ENCODE measurements at places on chromosomes 1 and 21.
A peak's percentile ranks its signal among the peaks of the same experiment; 100 is the strongest.

DNA sequence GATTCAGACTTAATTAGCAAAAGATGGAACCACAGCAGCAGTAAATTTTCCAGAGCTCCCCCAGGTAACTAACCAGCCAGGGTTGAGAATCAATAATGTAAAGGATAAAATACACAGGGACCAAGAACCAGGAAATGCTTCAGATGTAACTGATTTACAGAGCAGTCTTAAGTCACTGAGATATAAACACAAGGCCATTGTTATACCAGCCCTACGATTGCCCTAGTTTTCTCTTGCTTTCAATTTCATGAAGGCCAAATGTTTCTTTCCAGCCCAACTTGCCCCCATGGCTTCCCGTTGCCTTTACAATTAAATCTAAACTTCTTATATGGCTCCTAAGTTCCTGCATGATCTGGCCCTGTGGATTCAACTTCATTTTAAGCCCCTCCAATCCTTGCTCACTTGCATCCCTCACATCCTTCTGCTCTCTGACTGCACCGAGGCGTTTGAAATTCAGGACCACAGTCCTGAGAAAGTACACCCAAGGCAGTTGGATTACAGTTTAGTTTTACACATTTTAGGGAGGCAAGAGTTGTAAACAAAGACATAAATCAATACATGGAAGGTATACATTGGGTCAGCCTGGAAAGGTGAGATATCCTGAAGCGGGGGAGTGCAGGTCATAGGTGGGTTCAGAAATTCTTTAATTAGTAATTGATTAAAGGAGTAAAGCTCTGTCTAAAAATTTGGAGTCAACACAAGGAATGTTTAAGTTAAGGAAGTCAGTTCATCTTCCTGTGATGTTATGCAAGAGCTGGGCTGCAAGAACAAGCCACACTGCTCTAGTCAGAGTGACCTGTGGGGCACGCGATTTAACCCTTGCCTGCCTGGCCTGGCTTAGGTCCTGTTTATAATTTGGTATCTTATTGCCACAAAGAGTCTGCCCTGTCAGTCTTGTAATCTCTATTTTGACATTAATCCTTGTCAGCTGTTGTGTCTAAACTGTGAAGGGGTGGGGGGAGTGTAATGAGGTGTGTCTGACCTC lies 69.9 kb upstream of the COG2 start:
- DNase-seq, result no peak

- no peak for DNase-seq
Observed at GRCh38 chr1:82565546-82565945, 764.8 kb downstream of the ADGRL2 start.

DNA sequence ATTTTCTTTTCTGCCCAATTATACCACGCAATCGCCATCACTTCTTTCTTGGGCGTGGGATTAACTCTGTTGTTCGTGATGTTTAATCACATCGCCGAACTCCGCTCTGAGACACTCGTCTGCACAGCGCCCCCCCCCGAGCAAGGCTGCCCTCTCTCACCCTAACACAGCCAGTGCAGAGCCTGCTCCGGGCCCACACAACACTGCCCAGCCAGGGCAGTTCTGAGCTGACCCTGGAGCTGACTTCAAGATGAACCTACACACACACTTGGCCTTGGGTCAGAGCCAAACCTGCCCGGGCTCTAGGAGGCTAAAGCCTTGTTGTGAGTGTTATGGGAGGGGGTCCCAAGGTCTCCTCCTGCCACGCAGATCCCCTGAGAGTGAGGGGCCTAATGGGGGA lies 64.6 kb upstream of the LRP8 start:
- DNase-seq, result no peak

GRCh38 chr21:22319435-22319834 lies 1321.2 kb downstream of the NCAM2 start:
- DNase-seq, result no peak

GRCh38 chr1:233229288-233229687 lies 66.2 kb downstream of the PCNX2 start:
- no peak for DNase-seq

DNA sequence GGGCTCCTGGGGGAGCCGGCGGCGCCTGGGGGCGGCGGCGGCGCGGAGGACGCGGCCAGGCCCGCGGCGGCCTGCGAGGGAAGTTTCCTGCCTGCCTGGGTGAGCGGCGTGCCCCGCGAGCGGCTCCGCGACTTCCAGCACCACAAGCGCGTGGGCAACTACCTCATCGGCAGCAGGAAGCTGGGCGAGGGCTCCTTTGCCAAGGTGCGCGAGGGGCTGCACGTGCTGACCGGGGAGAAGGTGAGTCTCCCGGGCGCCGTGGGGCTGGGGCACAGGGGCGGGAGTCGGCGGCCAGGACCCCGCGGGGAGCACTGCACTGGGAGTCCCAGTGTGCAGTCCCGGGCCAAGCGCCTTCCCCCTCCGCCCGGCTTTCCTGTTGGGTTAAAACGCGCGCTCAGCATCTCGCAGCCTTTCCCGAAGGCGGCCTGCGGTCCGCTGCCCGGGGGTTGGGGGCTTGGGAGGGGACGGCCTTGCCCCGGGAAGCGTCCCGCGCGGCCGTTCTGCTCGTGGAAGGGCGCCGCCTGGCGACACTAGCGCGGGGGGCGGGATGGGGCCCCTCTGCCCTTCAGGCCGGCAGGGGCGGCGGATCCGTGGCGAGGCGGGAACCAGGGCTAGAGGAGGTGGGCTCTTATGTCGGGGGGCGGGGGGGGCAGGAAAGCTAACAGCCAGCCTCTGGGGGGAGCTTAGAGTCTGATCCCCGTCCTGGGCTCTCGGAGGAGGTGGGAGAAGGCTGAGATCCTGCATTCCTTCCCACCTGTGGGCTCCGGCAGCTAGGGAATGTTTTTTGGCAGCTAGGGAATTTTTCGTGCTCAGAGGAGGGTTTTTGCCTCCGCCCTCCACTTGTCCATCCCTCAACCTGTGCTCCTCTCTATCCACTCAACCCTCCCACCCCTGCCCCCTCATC lies 1.1 kb downstream of the HUNK start:
- no peak for DNase-seq

GRCh38 chr1:24992124-24992760 lies 62.2 kb upstream of the RUNX3 start:
- DNase-seq, result no peak

DNA sequence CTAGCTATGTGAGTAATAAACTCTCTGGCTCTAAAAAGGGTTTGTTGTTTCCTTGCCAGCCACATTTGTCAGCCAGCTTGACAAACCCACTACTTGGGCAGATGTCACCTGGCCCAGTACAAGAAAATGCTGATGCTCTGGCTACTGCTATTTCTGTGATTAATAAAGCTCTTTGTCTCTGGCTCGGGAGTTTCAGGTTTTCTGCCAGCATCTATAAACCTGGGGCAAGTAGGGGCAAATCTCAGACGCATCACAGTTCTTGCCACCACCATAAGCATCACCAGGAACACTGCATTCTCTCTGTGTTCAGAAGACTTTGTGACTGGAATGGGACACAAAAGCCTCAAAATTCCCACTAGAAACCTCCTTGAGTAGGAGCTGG lies 2.5 kb downstream of the ITLN2 start:
- no peak for DNase-seq

DNA sequence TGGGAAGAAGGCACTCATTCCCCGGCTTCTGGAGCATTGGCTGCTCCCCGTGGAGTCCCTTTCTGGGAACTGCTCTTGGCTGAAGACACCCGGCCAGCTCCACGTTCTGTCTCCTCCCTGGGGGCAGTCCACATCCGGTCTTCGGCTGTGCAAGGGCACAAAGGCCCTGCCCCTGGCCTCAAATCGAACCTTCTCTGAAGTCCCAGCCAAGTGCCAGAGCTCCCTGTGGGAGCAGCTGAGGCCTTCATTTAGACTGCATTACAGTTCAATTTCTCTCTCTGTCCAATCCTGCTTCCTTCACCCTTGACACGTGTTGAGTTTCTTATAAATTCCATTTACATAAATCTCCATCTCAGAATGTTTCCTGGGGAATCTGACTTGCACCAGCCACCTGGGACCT lies 132.9 kb upstream of the POU3F1 start:
- no peak for DNase-seq

DNA sequence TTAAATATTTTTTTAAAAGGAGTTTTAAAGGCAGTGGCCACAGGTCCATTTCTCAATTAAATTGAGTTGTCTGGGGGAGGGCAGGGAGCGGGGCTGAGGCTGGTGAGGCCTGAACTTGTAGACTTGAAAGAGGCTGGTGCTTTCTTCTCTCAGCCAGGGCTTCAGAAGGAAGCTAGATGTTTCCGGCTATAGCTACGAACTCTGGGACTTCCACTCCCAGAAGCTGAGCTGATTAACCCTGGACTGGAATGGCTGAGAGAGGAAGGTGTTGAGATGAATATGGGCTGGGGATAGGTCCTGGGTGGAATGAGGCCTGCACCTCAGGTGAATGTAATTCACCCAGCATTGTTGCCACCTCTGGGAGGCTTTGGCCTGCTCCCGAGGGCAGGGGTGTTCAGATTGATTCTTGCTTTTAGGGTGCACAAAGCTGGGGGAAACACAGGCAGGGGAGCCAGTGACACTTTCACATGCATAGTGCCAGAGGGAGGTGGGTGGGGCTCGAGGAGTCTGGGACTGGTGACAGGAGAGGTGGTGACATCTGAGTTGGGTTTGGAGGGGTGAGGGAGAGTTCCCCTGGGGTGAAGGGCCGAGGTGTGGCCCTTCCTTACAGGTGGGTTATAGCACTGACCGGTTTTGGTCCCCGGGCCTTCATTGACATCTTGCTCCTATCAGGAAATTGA lies 18.2 kb downstream of the LDLRAP1 start:
- DNase-seq, result no peak

DNA sequence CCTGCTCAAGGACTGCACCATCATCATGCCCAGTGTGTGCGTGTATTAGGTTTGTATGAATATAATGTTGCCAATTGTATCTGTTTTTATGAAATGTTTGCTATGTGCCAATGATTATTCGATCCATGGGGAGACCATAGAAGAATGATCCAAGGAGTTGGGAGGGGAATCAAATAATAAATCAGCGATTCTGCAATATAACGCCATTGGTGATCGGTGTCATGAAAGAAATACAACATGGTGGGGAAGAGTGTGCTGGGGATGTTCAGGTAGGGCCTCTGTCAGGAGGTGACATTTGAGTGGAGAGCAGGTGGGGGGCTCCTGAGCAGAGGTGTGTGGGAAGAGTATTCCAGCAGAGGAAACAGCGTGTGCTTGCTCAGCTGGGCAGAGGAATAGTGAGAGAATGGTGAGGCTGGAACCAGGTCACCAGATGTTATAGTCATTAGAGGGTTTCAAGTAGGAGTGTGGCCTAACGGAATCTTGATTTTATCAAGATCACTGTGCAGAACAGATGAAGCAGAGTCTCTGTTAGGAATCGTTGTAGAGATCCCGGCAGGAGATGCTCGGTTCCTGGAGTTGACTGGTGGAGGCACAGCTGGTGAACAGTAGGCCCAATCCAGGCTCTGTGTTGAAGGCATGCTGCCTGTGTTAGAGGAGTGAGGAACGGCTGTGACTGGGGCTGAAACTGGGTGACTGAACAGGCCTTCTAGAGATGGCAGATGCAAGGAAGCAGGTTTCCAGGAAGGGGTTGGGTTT lies 2.9 kb upstream of the ZNF496 start:
- DNase-seq, result no peak

DNA sequence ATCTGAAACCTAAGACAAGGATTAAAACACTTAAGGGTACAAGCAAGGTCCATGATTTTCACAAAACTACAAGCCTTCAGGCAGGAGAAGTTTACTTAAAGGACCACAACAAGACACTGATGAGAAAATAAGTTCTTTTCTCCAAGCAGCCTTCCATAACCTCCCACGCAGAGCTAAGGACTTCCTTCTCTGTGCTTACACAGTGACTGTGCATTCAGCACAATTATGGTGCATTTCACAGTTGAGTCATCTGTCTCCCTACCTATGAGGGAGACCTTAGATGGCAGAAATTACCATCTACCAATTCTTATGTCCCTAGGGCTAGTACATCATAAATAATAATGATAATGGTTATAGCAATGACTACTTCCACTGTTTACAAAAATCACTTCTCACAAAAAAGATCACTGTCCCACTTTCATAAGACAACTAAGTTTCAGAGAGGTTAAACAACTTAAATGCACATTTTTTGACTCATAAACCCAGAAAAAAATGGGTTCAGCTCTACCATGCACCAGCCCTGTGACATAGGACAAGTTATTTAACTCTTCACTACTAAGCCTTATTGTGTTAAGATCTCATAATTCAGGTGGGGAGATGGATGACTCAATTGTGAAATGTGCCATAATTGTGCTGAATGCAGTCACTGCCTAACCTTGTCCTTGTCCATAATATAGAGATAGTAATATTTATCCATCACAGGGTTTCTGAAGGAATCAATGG lies 45.3 kb downstream of the TARBP1 start:
- no peak for DNase-seq

GRCh38 chr1:86067626-86068025 lies 88.9 kb downstream of the COL24A1 start:
- DNase-seq, result no peak

DNA sequence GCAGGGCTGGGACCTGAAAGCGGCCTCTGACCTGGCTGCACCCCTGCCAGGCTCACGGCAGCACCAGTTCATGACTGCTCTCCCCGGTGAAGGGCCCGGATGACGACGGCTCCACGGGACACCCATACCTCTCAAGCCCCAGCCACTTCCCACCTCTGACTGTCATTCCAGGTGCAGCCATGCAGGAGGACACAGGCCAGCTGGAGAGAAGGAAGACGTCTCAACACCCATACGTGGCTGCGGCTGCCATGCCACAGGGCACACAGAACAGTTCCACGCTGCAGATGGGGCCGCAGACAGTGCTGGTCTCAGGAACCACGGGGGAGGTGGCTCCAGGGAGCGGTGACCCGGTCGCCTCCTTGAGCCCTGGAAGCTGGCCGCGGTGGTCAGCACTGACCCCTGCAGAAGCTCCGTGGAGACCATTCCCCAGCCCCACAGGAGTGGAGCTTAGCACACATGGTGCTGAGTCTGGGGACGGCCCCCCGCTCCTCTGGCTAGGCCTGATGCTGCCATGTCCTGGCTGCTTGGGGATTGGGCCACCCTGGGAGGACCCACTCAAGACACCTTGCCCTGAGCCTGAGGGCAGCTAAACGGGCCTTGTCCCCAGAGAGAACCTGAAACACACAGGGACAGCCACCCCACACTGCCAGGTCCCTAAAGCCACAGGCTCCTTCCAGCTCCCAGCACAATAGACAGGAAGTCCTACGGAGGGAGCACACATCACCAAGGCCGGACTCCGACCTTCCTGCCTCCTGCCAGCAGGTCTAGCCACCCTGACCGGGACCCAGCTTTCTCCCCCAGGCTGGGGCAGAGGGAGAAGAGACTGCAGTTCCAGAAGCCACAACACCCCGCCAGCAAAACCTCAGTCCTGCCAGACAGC lies 8.6 kb downstream of the WNT9A start:
- no peak for DNase-seq

- DNase-seq, result peak; percentile 82
Observed at GRCh38 chr1:13808729-13809131, 108.7 kb downstream of the PRDM2 start.

DNA sequence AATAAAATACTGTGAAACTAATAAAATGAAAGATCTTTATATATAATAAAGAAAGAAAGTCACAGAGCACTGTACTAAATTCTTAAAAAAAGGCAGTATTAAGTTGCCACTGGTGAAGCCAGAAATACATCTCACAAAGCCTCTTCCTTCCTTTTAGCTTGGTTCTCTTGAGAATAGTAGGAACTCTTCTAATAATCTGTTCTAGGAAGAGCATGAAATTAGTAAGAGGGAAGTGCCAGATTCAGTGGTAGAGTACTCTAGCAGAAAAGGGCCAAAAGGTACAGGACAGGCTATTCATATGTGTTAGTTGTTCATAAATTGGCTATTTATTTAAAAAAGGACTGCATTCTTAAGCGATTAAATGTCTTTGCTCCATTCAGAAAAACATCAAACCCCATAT lies 33.7 kb downstream of the CTTNBP2NL start:
- no peak for DNase-seq

All from DMS79 (cell line).